ENCODE measurements at places on chromosomes 2 and 18. TPM values are rescaled to one million over a fixed set of nuclear protein-coding genes. Genes with fewer than 3 reads are reported as not detected.

Gene SUCLG1
- total RNA-seq, result 62.6 TPM

Gene ME2
- 18.1 TPM for total RNA-seq

Gene GCKR
- total RNA-seq, result 3.5 TPM

Gene DSG4
- not detected for total RNA-seq

Measured in smooth muscle cell of the coronary artery (primary cell).